COR-L47 (cell line): ENCODE measurements at places on chromosomes 13 and 19.

DNA sequence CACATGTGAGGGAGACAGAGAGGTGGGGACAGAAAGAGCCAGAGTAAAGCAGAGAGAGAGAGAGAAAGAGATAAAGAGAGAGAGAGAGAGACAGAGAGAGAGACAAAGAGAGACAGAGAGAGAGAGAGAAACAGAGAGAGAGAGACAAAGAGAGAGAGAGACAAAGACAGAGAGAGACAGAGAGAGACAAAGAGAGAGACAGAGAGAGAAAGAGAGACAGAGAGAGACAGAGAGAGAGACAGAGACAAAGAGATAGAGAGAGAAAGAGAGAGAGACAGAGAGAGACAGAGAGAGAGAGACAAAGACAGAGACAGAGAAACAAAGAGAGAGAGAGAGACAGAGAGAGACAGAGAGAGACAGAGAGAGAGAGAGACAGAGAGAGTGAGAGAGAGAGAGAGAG is 4.2 kb upstream of the TTYH1 start:
- DNase-seq: no peak

DNA sequence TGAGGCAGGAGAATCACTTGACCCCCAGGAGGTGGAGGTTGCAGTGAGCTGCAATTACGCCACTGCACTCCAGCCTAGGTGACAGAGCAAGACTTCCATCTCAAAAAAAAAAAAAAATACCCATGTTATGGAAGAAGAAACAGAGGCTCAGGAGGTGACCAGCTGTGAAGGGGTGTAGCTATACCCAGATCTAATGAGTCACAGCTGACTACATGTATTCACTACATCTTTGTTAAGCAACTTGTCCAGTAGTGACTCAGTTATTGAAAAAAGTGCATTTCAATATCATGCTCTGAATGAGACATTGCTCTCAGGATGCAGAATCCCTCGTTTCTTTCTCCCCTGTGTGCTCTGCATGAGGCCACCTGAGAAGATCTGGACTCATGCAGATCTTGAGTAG is 16.1 kb upstream of the SPART start:
- DNase-seq: no peak

DNA sequence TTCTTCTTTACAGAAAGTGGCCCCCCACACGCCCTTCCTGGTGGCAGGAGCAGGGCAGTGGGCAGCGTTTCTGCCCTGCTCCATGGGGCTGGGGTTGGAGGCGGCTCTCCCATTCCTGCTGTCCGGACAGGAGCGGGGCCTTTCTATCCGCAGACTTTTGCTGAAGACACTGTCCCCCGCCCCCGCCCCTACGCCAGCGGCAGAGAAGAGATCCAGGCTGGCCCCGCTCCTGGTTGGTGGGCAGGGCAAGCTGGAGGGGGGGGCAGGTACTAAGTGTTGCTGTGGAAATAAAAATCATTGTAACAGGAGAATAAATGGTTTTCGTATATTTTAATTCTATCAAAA is 81.7 kb downstream of the ZNF429 start:
- DNase-seq: no peak

DNA sequence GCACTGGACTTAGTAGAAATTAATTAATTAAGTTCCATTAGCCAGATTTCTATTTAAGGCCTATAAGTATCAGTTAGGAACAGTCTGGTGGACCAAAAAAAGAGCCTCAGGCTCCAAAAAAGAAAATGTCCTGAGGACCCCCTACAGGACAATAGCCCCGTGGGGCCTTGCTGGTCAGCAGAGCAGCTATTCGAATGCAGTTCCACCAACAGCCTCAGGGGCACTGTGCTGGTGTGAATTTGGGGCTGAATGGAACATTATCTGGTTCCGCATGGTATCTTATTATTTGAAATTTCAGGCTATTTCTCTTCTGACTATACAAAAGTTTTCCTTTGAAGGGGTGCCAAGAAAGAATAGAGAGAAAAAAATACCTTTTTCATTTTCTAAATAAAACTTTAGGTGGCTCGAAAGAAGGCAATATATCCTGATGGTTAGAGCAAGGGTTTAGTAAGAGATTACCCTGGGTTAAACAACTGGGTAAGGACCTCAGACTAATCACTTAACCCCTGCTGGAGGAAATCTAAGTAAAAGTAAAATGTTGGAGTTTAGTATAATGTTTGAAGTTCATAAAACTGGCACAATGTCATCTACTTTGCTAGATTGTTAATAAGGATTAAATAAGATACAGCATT is 147.2 kb downstream of the MIPEP start:
- no peak for DNase-seq

- DNase-seq: no peak
Observed at GRCh38 chr13:33535061-33535460, 249.5 kb upstream of the STARD13 start.

GRCh38 chr13:47598340-47598911 is 402.6 kb downstream of the SUCLA2 start:
- DNase-seq: no peak

GRCh38 chr19:48444129-48444935 is 1.5 kb upstream of the GRWD1 start:
- DNase-seq: no peak

GRCh38 chr13:95677564-95678266 is 776 bp downstream of the DNAJC3 start:
- DNase-seq: no peak

DNA sequence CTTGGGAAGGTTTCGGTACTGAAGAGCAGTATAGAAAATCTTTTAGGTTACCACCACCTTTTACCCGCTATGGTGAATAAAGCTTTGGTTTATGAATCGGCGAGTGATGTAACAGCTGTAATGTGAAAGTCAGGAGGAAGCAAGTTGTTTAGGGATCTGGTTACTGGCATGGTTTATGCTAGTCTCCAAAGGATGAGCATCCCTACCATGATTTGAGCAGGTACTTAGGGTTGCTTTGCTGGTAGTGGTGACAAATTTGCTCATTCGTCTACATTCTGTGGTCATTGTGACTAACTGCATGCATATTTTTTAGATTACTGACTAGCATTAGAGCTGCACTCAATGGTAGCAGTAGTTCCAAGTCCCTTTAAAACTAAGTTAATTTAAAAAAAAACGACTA is 104.1 kb downstream of the FRY start:
- no peak for DNase-seq

GRCh38 chr13:30725326-30726085 is 9.8 kb upstream of the ALOX5AP start:
- no peak for DNase-seq

GRCh38 chr19:2495130-2495641 is 19.3 kb downstream of the GADD45B start:
- DNase-seq: peak; percentile 54

DNA sequence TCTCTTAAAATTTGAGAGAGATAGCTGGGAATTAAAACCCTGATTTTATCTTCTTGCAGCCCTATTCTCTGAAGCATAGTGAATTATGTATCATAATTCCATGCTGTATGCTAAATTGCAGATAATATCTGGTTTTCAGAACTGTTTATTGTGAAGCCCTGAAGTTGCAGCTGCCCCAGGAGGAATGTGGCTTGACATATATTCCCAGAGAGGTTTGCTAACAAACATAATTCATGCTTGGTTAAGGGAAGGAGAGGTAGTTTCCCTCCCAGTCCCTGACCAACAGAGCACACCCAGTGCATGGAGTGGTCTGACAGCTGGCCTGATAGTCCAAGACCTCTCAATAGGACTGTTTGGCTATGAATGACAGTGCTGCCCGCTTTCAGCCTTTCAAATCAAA is 500.6 kb upstream of the MIR17HG start:
- DNase-seq: no peak

DNA sequence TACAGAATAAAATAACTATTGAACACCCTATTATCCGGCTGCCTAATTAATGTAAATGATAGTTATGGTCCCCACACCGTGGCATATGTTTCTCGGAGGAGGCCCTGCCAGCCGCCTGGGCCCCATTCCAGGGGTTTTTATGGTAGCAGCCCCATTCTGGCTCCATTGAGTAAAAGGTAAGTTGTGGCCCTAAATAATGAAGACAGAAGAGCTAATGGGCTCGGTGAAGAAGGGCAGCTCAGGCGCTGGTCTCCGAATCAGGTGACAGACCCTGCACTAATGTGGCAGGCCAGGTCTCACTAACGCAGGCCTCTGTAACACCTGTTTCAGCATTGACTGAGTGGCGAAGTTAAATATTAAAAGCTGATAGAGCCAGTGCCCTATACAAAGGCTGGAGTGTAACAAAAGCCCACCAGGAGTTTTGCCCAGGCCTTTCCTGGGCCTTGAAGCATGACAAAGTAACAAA is 19.1 kb downstream of the POP4 start:
- DNase-seq: no peak

DNA sequence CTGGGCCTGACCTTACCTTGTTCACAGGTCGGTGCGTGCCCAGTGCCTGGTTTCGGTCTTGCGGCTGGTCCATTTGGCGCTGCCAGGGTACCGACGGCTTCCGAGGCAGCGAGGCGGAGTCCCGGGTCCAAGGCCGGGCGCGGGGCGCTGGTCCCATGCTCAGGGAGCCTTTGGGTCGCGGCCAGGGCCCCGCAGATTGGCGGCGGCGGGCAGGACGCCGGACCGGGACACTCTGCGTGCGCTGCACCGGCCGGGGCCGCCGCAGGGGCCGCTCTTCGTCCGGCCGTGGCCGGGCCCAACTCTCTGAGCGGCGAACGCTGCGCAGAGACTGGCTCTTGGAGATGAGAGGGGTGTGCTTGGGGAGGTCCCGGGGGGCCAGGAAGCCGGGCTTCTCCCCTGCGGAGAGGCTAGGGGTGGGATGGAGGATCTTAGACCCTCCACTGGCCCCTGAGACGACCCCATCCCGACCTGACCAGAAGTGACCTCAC is 3.4 kb upstream of the WIZ start:
- DNase-seq: no peak

GRCh38 chr13:23656637-23657371 is 86.6 kb downstream of the TNFRSF19 start:
- DNase-seq: no peak

DNA sequence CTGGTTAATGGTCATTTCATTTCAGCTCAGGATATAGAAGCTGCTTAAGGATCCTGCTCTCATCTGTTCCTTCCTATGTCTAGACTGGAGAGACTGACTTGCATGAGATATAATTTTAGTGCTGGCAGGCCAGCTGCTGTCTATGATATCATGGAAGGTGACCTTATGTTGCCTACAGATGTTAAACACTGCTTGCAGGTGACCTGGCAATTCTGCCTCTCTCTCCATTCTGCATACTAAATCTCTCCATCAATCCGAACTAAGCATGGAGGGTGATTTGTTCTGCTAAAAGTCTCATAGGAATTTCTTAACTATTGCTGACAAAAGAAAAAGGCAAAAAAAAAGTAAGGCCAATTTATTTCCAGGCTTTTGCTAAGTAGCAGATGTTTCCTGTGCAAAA is 81.0 kb downstream of the CCNA1 start:
- no peak for DNase-seq

DNA sequence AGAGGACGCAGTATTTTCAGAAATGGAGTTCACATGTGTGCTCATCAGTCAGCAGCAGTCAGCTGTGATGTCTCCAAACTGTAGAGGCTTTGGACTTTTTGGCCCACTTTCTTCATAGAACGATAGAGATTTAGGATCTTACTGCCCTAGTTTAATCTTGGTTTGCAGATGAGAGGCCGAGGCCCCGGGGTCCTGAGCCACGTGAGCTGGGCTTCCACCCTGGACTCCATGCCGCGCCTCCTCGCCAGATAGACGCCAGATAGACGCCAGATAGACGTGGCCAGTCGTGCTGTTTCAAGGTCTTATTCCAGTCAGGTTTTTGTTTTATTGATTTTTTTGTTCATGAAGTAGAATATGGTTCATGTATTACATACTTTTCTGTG is 11.7 kb upstream of the MCF2L start:
- no peak for DNase-seq
